ENCODE measurements at places on chromosomes 2 and 18. TPM values are rescaled to one million over a fixed set of nuclear protein-coding genes. Genes with fewer than 3 reads are reported as not detected.
A peak's percentile ranks its signal among the peaks of the same experiment; 100 is the strongest.

GRCh38 chr2:65373365-65373918, 59.0 kb downstream of the SPRED2 start:
- no peak for DNase-seq
- H3K4me3 ChIP-seq: no peak overlapping the region
- peaks cover 27% of the 10 kb centered on the region for H3K4me1 ChIP-seq
- H3K36me3 ChIP-seq: no peaks in the 10 kb centered on the region
- H3K27ac ChIP-seq: no peak overlapping the region

KCNG3 gene
- total RNA-seq: not detected

SNORC gene
- total RNA-seq: 0.63 TPM

- no peaks in the 10 kb centered on the region for H3K27me3 ChIP-seq
- DNase-seq: peak; percentile 9
- no peaks in the 10 kb centered on the region for H3K36me3 ChIP-seq
- H3K27ac ChIP-seq: no peak overlapping the region
- H3K4me1 ChIP-seq: no peaks in the 10 kb centered on the region
Observed at GRCh38 chr18:66560094-66560493, 43.8 kb downstream of the CDH19 start.

GRCh38 chr2:75406131-75406581, 154.6 kb downstream of the EVA1A start:
- DNase-seq: no peak
- no peaks in the 10 kb centered on the region for H3K36me3 ChIP-seq
- H3K27me3 ChIP-seq: no peaks in the 10 kb centered on the region
- no peak overlapping the region for H3K4me3 ChIP-seq
- no peak overlapping the region for H3K27ac ChIP-seq

DNA sequence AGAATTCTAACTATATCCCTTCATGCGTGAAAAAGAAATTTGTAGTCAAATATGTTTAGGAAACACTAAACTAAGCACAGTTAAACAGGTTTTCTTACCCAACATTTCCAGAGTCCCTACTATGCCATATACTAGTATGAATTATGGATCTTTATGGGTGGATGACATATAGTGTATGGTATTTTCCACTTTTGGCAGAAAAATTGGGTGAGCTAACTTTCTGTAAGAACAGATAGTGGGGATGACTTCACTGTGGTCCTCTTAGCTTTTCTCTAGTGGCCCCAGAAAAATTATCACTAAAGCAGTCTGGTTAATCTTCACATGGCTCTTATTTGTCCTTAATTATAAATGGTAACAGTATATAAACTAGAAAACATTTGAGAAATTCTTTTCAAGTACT, 240.0 kb upstream of the GULP1 start:
- no peaks in the 10 kb centered on the region for H3K36me3 ChIP-seq
- DNase-seq: peak; percentile 30
- no peaks in the 10 kb centered on the region for H3K27me3 ChIP-seq

- H3K27ac ChIP-seq: no peak overlapping the region
- H3K4me3 ChIP-seq: no peak overlapping the region
- 0 out of 2 replicates have a peak, but pooled peaks cover 6% of the 10 kb centered on the region for H3K27me3 ChIP-seq
- no peaks in the 10 kb centered on the region for H3K36me3 ChIP-seq
Observed at GRCh38 chr2:240410808-240411207, 24.7 kb upstream of the GPC1 start.

DNAJC27 gene
- 1.3 TPM for total RNA-seq

DNA sequence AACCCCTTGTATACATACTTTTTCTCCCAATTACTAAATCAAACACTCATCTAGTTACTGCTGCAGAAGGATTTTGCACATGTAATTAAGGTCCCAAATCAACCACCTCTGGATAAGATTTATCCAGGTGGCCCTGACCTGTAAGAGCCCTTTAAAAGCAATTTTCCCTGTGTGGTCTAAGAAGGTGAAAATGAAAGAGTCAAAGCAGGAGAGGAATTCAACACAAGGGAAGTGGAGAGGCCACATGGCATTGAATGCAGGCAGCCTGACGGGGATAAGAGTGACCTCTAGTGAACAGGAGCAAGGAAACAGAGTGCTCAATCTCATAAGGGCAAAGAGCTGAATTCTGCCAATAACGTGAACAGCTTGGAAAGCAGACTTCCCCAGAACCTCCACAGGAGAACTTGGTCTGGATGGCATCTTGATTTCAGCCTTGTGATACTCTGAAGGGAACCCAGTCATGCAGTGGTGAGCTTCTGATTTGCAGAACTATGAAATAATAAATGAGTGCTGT, 27.2 kb downstream of the PPP3R1 start:
- DNase-seq: peak; percentile 32
- no peak overlapping the region for H3K4me3 ChIP-seq
- peak overlapping the region; percentile 2 for H3K27ac ChIP-seq
- no peaks in the 10 kb centered on the region for H3K27me3 ChIP-seq

RGPD3 gene
- total RNA-seq: 0.13 TPM

KLHL30 gene
- not detected for total RNA-seq

MBD5 gene
- 22.4 TPM for total RNA-seq

CIDEA gene
- total RNA-seq: not detected

DNA sequence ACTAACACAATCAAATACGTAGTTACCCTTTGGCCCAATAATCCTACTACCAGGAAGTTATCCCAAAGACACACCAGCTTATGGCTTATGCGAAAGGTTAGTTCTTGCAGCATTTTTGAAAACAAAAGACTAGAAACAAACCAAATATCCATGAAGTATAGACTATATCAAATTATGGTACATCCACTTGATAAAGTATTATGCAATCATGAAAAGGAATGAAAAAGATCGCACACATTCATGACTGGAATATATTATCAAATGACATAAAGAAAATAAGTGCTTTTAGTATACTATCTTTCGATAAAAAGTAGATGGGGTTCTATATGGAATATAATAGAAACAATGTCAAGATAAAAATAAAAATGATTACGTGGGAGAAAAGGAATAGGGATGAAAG, 78.2 kb downstream of the COBLL1 start:
- H3K36me3 ChIP-seq: no peaks in the 10 kb centered on the region
- no peak for DNase-seq
- no peak overlapping the region for H3K27ac ChIP-seq
- H3K4me3 ChIP-seq: no peak overlapping the region
- no peaks in the 10 kb centered on the region for H3K27me3 ChIP-seq
- H3K4me1 ChIP-seq: no peaks in the 10 kb centered on the region

DNA sequence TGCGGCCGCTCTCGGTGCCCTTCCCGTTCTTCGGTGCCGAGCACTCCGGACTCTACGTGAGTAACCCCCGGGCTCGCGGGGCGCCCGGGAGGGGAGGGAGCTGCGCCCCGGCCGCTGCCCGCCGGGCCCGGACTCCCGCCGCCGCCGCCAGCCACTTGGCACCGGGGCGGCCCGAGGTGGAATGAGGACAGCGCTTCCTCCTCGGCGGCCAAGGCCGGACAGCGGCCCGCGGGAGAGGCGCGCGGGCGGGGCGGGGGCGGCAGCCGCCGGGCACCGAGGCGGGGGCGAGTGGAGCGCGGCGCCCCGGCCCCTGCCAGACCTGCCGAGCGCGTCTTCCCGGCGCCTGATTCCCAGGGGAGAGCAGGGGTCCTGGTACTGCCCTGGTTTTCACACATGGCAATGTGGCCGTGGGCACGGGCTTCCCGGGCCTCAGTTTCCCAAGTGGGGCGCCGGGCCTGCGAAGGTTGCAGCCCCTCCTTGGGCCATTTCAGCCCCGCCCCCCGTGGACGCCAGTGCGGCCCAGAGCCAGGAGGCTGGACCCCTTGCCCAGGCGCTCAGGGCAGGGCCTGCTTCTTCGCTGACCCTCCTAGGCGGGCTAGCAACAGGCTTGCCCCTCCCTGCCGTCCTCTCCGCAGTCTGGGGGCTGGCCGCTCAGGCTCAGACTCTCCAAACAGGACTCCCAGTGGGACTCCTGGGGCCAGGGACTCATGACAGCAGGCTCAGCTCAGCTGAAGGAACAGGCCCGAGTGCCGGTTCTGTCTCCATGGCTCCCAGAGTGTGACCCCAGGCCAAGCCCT, 775 bp downstream of the SNED1 start:
- peaks cover 4% of the 10 kb centered on the region for H3K4me1 ChIP-seq
- peaks cover 7% of the 10 kb centered on the region for H3K36me3 ChIP-seq
- DNase-seq: peak; percentile 69
- peak overlapping the region; percentile 81 for H3K4me3 ChIP-seq

DNA sequence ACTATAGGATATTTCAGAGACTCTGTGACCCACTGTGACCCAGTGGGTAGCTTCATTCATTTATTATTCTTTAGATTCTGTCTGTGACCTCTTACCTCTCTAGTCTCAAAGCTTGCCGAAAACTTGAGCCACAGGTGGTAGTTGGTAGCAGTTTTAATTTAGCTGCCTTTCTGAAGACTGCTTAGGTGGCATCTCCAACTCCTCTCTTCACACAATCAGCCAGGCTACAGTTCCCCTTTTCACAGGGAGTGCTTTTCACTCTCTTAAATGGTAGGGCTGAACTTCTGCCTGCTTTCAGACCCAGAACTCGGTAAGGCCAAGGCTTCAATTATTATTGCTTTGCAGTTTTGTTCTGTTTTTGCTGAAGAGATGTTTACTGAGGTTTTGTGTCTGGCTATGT, 349.6 kb downstream of the ARL6IP6 start:
- no peaks in the 10 kb centered on the region for H3K4me1 ChIP-seq
- H3K27ac ChIP-seq: no peak overlapping the region
- no peaks in the 10 kb centered on the region for H3K27me3 ChIP-seq
- DNase-seq: no peak
- no peak overlapping the region for H3K4me3 ChIP-seq

DNA sequence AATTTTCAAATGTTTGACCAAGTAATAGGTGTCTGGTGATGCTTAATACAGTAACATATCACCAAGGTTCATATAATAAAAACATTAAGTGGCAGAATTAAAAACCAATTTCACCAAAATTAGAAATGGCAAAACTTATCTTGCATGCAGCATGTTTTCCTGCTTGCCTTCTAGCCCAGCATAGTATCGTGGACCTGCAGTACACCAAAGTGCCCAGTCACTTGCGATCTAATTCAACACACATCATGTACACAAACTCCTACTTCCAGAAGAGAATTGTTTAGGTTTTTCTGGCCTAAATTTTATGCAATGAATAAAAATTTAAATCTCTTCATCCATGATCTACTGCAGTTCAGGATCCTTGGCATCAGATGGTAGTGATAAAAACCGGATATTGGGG, 28.9 kb downstream of the LPIN2 start:
- no peak overlapping the region for H3K27ac ChIP-seq
- H3K36me3 ChIP-seq: no peaks in the 10 kb centered on the region
- H3K4me3 ChIP-seq: no peak overlapping the region
- no peak for DNase-seq
- H3K4me1 ChIP-seq: peaks cover 76% of the 10 kb centered on the region

GRCh38 chr18:23968638-23969604, 45.6 kb upstream of the TTC39C start:
- H3K4me1 ChIP-seq: no peaks in the 10 kb centered on the region
- H3K36me3 ChIP-seq: no peaks in the 10 kb centered on the region
- H3K4me3 ChIP-seq: no peak overlapping the region
- H3K27ac ChIP-seq: no peak overlapping the region
- no peak for DNase-seq

GRCh38 chr2:197378494-197379307, 56.1 kb downstream of the SF3B1 start:
- no peaks in the 10 kb centered on the region for H3K27me3 ChIP-seq
- H3K36me3 ChIP-seq: no peaks in the 10 kb centered on the region
- no peak overlapping the region for H3K27ac ChIP-seq
- DNase-seq: peak; percentile 67
- peaks cover 17% of the 10 kb centered on the region for H3K4me1 ChIP-seq

GALR1 gene
- not detected for total RNA-seq
